CD4-positive, CD25-positive, alpha-beta regulatory T cell (primary cell): ENCODE measurements at places on chromosomes 1 and 21.

DNA sequence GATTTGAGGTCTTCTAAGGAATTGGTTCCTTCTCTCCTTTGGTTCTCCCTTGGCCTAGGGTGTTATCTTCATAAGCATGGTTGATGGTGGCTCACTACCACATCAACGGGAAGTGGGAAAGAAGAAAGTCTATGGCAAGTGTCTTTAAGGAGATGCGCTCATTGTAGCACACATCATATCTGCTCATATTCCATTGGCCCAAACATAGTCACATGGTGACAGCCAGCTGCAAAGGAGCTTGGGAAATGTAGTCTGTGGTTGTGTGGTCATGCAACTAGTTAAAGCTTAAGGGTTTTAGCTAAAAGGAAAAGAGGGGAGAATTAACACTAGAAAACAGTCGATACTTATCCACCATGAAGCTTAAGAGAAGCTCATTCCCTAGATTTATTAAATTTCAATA, 11.4 kb upstream of the MRPS6 start:
- no peaks in the 10 kb centered on the region for H3K27me3 ChIP-seq
- no peak overlapping the region for H3K4me3 ChIP-seq
- no peaks in the 10 kb centered on the region for H3K4me1 ChIP-seq
- DNase-seq, result peak; percentile 29

DNA sequence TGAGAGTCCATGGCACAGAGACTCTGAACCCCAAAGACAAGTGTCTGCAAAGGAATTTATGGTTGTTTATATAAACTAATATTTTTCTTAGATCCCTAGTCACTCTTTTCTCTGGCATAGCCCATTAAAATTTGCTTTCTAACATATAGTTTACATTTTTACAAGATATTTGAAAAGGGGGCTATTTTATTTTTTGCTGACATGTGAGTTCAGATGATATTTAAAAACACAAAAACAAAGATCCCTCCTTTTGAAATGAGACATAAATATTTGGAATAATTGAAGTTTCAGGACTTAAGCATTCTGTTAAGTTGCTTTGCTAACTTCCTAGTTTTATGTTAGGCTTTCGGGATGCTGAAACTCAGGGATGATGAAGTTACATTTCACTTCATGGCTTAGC, 86.1 kb downstream of the CDC14A start:
- no peak for DNase-seq
- peaks cover 77% of the 10 kb centered on the region for H3K4me1 ChIP-seq
- H3K27me3 ChIP-seq, result no peaks in the 10 kb centered on the region

- H3K4me1 ChIP-seq, result peaks cover 8% of the 10 kb centered on the region
- H3K4me3 ChIP-seq, result no peak overlapping the region
- no peak for DNase-seq
- H3K27me3 ChIP-seq, result no peaks in the 10 kb centered on the region
- no peaks in the 10 kb centered on the region for H3K36me3 ChIP-seq
- H3K27ac ChIP-seq, result no peak overlapping the region
These were observed 37.3 kb downstream of the MFSD2A start for GRCh38 chr1:39992234-39992633.

DNA sequence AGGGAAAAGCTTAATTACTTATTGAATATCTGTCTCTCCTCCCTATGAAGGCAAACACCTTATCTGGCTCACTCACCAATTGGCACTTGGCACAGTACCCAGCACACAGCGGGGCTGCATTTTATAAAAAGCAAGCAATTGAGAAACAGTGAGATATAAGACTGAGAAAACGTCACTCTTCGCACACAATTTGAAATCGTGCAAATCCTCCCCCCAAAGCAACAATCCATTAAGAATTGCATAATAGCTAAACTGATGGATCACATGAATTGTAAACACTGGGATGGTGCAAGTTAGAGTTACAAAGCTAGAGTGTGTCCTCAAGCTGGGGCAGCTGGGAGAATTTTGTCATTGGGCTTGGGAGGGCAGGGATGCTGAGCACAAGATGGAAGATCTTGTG, 27.1 kb downstream of the PRDX6 start:
- no peaks in the 10 kb centered on the region for H3K36me3 ChIP-seq
- no peak overlapping the region for H3K4me3 ChIP-seq
- H3K27me3 ChIP-seq, result peaks cover 7% of the 10 kb centered on the region
- H3K4me1 ChIP-seq, result no peaks in the 10 kb centered on the region
- H3K27ac ChIP-seq, result no peak overlapping the region

GRCh38 chr1:27152004-27152828, 2.7 kb downstream of the SLC9A1 start:
- H3K27me3 ChIP-seq, result no peaks in the 10 kb centered on the region
- H3K27ac ChIP-seq, result no peak overlapping the region
- no peaks in the 10 kb centered on the region for H3K36me3 ChIP-seq
- no peak for DNase-seq
- peaks cover 50% of the 10 kb centered on the region for H3K4me1 ChIP-seq
- peak overlapping the region; percentile 81 for H3K4me3 ChIP-seq

GRCh38 chr1:161250829-161251228, 7.7 kb upstream of the PCP4L1 start:
- no peaks in the 10 kb centered on the region for H3K36me3 ChIP-seq
- H3K4me3 ChIP-seq, result no peak overlapping the region
- no peaks in the 10 kb centered on the region for H3K4me1 ChIP-seq
- no peak overlapping the region for H3K27ac ChIP-seq
- no peak for DNase-seq
